SK-MEL-5 (cell line): ENCODE measurements at places on chromosomes 5 and 9.

- DNase-seq = no peak
Measured at GRCh38 chr5:120788481-120788880, 324.4 kb downstream of the PRR16 start.

DNA sequence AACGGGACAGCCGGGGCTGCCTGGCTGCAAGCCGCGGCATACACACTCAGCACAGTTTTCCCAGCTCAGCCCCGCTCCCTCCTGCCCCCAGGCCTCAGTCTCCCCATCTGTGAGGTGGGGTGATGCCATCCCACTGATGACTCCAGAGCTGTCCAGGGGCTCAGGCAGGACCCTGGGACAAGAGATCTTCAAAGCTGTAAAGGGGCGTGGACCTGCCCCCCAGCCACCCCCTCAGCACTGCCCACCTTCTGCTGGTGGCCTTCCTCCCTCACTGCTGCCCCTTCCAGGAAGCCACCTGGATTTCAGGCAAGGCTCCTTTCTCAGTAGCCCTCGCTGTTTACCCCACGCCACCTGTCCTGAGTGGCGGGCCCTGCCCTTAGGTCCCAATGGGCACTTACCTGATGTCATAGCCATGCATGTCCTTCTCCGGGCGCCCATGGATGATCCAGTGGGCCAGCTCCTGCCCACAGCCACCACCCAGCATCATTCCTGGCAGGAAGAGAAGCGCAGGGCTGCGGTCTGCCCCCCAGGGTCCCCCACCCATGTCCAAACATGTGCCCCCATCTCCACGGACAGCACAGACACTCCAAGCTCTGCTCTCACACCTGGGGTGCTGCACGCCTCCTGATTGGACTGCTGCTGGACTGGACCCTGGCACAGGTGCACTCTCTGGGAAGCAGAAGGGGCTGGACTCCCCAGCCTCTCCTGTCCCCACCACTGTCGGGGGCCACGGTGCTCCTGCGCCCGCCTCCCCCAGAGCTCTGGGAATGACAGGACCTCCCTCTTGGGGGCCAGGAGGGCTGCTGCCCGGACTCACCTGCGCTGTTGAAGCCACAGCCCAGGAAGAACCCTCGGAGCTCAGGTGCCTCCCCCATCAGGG, 25.7 kb downstream of the SARDH start:
- DNase-seq = no peak

DNA sequence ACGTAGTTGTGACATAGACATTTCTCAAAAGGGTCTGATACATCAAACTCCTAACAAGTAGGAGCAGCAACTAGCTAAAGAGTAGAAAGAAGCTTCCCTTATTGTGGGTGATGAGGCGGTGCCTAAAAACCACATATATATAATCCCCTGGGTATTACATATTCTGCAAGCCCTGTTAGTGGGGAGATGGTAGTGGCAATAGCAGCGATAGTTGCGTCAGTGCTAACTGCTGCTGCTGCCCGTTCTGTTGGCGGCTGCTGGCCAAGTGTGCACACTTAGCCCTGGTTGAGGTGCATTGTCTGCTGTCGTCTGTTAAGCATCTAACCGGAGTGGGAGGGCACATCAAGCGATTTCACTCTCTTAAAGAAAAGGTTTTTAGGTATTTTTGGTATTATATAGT, 35.8 kb downstream of the VLDLR start:
- DNase-seq = no peak

DNA sequence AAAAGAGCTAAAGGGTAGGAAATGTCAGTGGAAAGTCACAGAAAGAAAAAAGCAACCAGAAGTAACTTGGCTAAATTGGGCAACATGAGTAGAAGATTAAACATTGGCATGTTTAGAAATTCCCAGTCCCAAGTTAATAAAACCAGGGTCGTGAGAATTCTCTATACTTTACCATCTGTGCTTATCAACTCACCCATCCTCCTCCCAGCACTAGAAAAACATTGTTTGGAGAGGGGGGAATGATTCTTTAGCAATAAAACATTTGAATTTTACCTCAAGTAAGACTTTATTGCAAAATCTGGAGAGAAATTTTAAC, 79.6 kb downstream of the PRKACG start:
- no peak for DNase-seq

GRCh38 chr9:120184266-120184665, 395.7 kb downstream of the CDK5RAP2 start:
- no peak for DNase-seq

GRCh38 chr9:16532681-16533450, 337.6 kb downstream of the BNC2 start:
- peak; percentile 7 for DNase-seq

- DNase-seq = no peak
Measured at GRCh38 chr5:180548563-180548962, 42.7 kb downstream of the SCGB3A1 start.

- DNase-seq = no peak
Measured at GRCh38 chr5:10760921-10761184, 181 bp downstream of the DAP start.

- no peak for DNase-seq
Measured at GRCh38 chr9:77133011-77133410, 44.3 kb upstream of the VPS13A start.

GRCh38 chr5:100493996-100494395, 41.2 kb upstream of the FAM174A start:
- no peak for DNase-seq

DNA sequence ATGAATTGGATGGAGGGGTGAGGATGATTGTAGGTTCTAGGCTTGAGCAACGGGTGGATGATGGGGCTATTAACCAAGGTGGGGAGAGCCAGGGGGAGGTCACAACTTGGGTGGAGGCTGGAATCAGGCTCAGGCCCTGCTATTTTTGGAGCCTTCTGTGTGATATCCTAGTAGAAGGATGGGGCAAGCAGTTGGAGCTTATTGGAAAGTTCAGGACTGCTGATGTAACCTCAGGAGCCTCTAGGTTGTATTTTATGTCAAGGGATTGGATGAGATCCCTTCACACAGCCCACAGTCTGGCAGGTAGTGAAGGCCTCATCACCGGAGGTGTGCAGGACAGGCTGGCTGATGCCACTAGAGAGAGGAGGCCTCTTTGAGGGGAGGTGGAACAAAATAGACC, 11.2 kb upstream of the RPS14 start:
- no peak for DNase-seq

DNA sequence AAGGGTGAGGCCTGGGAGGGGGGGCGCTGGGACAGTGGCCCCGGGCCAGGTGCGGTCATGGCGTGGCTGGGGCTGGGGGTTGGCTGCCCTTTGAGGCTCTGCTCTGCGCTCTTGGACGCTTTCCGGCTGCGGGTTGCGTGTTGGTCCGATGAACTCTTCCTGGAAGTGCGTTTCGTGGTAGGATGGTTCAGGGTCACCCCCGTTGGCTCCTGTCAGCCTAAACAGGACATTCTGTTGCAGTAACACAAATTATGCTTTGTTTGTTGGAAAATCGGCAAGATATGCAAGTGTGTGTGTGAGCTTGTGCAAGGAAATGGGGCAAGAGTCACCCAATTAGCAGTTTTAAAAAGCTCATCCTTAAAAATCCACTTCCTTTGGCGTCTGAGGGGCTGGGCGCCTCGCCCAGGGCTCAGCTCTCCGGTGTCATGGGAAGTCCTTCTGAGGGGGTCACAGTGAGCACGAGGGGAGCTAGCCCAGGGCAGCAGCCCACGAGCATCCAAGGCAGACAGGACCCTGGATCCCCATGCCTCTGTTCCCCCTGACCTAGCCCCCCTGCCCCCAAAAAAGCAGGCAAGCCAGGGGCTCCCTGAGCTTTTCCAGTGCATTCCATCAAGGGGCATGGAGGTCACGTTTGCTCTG, 22.2 kb upstream of the RNU6ATAC start:
- DNase-seq = no peak

DNA sequence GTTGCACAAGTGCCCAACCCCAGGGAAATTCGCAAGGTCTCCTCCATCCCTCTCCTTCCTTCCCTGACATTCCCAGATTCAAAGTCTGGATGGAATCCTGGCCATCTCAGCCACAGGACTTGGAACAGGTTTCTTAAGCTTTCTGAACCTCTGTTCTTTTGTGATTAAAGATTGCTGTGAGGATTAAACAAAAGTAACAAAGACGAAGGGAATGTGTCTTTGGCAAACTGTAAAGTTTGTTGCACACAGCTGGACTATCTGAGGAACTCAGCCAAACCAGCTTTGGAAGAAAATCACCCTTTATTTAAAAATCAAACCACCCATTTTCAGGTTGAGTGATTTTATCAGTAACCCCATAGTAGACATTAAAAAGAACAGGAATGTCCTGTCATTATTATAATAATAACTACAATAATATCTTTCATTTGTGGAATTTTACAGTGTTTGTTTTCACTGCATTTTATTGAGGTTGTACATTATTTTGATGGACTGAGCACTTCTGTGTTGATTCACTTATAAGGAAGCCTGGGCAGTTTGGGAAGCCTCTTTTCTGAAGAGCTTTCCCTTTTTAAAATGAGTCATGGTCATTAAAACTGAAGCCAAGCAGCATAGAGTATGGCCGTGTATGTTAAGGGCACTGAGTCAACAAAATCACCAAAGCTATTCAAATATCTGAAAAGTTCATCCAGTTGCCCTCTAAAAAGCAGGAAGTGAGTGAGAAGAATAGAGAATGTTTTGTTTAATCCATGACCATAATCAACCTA, 310.2 kb downstream of the AGTPBP1 start:
- no peak for DNase-seq

- no peak for DNase-seq
Measured at GRCh38 chr9:138040446-138041430, 163.2 kb downstream of the CACNA1B start.

GRCh38 chr5:60209146-60209840, 315.8 kb upstream of the PDE4D start:
- DNase-seq = peak; percentile 93
